ENCODE measurements at places on chromosomes 4 and X. TPM values are rescaled to one million over a fixed set of nuclear protein-coding genes. Genes with fewer than 3 reads are reported as not detected.
A peak's percentile ranks its signal among the peaks of the same experiment; 100 is the strongest.

DNA sequence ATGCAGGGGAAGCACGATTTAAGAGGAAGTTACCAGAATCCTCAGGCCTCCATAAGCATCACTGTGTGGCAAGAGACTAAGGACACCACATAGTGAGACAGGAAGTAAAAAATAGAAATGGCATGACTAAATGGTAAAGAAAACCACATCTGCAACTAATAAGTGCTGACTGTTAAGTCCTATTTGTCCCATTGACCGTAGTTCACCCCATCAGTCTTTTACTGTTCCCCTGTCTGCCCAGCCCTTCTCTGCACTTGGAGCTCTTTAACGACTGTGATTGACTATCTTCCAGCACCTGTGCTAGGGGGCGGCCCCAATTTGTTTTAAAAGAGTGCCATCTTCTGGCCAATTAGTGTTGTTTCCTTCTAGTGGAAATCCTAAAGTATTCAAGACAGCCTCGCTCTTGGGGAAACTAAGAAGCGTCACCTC is 94.2 kb downstream of the MAOA start:
- DNase-seq = peak; percentile 38

- DNase-seq = no peak
Observed at GRCh38 chr4:58587856-58588255, 1477.7 kb upstream of the IGFBP7 start.

DNA sequence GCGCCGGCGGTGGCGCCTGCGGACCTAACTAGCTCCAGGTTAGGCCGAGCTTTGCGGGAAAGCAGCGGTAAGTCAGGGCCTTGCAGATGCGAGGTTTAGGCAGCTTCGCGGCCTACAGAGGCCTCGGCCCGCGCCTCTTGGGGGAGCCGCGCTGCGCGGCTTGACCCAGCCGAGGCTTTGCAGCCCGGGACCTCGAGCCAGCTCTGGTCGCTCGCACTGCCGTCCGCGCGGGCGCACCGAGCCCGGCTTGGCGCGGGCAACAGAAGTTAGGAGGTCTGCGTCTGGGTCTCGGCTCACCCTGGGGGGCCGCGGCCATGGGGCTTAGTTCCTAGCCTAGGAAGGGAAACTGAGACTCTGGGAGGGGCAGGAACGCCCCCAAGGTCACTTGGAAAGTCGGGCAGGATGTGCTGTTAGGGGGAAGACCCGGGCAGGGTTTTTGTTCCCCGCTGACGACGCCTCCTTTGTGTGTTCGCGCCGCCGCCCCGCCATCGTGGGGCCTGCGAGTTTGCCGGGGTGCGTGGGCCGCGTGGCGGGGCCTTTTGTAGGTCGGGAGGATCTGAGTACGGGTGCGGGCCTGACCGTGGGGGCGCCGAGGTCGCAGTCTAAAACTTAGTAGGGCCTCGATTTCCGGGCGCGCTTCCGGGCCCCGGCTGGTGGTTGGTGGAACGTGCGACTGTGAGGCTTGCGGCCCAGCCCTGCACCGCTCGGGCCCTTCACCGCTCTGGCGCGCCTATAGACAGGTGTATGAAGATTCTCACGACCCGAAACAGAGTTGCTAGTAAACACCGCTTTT is 482 bp downstream of the RNF4 start:
- DNase-seq = peak; percentile 79

DNA sequence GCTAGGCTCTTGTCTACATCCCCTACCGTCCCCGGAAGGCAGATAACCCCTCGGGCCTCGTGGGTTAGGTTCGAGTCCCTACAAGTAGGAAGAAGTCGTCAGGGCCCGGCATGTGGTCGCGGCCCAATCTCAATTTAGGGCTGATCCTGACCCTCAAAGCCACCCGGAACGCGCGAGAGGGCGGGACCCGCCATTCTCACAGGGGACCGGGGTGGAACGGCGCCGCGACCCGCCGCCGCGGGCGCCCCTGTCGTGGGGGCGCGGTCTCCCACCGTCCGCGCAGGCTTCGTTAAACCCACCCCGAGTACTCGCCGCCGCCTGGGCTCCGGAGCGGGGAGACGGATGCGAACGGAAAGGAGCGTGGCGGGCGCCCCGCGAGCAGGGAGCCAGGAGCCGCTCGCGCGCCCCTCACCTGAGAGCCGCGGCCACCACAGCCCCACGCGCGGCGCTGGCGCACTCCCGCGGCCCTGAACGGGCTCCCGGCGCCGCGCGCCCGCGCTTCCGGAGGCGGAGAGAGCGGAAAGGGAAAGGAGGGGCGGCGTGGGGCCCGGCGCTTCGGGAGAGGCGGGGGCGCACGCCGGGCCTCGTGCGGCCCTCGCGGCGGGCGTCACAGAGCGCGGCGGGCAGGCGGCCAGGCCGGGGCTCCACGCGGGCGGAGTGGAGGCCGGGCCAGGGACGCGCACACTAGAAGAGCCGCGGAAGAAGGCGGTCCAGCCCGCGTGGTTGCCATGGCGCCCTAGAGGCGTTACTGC is at the start of gene CFAP97:
Gene CFAP97 (minus strand): TSS at position 515 of the 752 bp plus-strand sequence. CDS start 12,804 bp downstream, outside the sequence.
- peak; percentile 91 for DNase-seq

DNA sequence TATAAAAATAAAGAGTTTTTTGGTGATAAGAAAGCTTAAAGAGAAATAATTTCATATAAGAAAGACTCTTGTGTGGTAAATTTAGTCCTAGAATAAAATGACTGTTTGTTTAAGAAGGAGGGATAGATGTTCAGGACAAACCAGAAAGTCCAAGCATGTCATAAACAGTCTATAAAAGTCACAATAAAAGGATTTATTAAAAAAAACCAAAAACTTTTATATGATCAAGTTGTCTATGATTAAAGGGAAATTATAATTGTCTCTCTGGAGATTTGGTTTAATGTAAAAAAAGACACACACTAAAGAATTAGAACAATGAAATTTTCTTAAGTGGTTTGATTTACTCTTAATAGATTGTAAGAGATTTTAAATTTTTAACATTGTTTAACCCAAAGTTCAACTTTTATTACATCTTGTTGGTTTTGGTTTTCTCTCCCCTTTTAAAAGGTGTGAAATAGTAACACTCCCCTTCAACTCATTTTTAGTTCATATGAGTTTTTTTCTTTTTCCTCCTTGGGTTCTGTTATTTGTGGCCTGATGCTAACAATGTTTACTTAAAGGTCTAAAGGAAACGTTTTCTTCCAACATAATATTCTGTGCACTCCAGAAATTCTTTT is 89.7 kb downstream of the PDHA2 start:
- DNase-seq = no peak

GRCh38 chrX:33195698-33196097 is 15.7 kb downstream of the DMD start:
- DNase-seq = no peak

DNA sequence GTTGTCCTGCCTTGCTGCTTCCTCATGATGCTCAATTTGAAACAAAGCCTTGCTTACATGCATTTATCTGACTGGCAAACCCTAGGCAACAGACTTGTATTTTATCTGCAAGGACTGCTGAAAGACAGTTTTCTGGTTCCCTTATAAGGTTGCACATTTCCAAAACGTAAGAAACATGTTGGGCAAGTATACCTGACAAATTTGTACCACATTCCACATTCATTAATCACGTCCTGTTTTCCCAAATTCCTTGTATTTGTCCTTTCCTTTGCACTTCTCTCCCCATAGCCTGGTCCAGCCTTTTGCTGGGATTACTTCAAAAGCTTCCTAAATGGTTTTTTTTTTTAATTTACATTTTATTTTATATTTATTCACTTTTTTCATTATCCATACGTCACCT is 310.1 kb downstream of the PPP3CA start:
- DNase-seq = no peak

GRCh38 chrX:98607739-98608138 is 1724.0 kb downstream of the RPA4 start:
- DNase-seq = no peak

DNA sequence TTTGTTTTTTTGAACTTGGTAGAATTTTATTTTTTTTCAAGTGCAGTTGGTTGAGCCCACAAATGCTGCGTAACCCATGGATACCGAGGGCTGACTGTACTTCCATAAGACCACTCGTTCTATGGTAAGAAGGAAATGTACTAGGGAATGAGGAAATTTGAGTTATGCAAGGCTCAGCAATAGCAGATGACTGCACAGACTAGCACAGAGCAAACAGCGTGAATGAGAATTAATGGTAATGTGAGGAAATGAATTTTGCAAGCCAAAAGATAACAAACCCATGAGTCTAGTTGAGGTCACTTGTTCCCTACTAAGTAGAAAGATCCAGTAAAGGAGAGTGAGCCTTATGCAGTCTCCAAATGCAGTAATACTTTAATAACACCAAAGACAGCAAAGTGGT is 17.4 kb downstream of the GSPT2 start:
- DNase-seq = no peak

DNA sequence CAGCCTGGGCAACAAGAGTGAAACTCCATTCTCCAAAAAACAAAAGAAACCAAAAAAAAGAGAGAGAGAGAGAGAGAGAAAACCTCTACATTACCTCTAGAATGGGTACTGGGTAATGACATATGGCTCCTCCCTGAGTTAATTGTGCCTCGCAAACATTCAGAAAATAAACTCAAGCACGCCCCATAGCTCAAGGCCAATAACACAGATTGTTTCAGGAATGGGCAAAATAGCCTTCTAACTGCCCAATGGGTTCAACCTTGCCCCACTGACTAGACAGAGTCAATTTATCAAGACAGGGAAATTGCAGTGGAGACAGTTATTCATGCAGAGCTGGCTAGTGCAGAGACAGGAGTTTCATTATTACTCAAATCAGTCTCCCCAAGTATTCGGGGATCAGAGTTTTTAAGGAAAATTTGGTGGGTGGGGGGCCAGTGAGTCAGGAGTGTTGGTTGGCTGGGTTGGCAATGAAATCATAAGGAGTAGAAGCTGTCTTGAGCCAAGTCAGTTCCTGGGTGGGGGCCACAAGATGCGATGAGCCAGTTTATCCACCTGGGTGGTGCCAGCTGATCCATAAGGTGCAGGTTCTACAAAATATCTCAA is 25.1 kb downstream of the NIPAL1 start:
- no peak for DNase-seq

GRCh38 chr4:187550256-187550950 is 445.2 kb upstream of the ZFP42 start:
- no peak for DNase-seq

DNA sequence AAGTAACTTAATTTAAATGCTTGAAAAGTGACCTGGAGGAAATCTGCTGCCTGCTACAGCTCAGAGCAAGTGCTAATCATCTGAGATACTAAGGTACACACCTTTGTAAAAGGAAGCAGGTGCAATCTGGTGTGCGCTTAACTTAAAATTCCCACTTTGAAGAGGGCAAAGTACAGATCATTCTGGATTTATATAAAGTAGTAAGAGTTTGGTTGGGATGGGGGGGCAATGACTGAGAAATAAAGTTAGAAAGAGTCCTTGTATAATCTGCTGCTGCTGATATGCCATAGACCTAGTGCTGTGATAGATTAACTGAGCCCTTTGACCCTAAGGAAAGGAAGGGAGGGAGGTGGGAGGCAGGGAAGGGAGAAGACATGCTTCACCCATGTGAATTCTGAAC is 141.0 kb downstream of the MTNR1A start:
- no peak for DNase-seq

GRCh38 chr4:123699880-123700771 is 303.5 kb downstream of the SPRY1 start:
- DNase-seq = no peak

DNA sequence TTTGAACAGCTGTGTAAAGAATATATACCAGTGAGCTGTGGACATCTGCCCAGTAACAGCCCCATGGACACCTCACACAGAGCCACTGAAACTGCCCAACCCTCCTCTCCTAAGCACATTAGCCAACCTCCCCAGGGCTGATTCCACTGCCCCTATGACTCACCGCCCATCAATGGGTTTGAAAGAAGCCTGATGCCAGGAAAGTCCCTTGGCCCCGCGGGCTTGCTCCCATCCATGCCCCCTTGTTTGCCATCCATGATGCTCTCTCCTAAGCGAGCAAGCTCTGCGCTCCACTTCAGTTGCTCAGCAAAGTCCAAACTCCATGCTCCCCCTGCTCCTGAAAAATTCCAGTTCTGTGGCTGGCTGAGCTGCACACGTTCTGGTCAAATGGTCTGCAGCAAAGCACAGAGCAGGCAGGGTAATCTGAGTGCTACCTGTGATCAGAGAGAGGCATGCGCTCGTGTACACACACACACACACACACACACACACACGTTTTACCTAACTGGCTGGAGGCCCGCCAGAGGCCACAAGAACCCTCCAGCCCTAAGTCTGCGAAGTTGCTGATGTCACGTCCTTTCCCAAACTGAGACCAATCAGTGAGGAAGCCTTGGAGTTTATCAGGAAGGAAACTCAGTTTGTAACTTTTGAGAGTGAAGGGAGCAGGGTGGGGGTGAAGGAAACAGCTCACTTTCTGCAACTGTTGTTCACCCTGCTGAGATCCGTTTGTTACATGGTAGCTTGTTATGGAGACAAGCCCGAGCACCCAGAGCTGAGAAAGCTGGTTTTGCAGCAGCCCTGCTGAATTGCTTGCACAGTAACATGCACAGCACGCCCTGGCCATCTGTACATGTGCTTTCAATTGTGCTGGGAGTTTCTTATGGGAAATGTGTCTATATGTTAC is at the start of gene ASB9:
Gene ASB9 (minus strand): TSS at position 466 of the 904 bp plus-strand sequence. CDS start 209 bp downstream, at position 257.
- DNase-seq = peak; percentile 8

- DNase-seq = no peak
Observed at GRCh38 chr4:147516133-147516532, 35.2 kb downstream of the EDNRA start.

- peak; percentile 71 for DNase-seq
Observed at GRCh38 chrX:64394874-64395567, at the start of gene MTMR8. Gene MTMR8 (minus strand): TSS chrX:64395452. CDS start chrX:64395363, 89 bp downstream.

GRCh38 chr4:109942292-109942926 is 29.7 kb downstream of the EGF start:
- DNase-seq = no peak

- no peak for DNase-seq
Observed at GRCh38 chr4:85707611-85708010, 232.7 kb downstream of the ARHGAP24 start.

DNA sequence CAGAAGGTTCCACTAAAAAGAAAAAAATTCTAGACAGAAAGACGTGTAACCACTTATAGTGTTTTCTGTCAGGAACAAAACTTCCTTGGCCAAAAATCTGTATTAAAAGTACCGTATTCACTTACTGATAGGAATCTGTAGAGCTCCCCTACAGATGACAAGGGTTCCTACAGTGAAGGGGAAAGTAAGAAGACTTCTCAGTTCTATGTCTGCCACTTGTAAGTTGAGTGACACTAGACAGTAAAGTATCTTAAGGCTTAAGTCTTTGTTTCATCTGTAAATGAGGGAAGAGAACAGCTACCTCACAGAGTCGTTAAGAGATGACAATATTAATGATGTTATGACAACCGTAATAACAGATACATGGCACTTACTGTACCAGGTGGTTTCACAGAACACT is 3.3 kb downstream of the COQ2 start:
- no peak for DNase-seq

DNA sequence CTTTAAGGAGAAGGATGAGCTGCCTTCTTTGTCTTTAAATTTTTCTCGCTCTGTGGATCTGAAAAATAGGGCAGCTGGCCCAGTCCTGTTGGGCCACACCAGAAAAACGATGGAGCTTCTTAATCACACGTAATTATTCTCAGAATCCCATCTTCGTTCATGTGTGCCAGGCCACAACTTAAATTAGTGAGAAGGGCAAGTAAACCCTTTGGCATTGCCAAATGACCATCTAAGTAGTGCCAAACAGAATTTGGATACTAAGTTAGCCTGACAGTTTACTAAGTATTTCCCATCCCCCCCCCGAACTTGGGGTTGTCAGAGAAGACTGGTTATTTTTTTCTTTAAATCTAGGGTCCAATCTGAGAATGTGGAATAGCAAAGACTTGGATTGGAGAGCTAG is 62.0 kb downstream of the CASP3 start:
- no peak for DNase-seq

The GRIPAP1 gene
- total RNA-seq = 56.8 TPM

The CLNK gene
- total RNA-seq = 0.11 TPM

The SERTM2 gene
- total RNA-seq = not detected

The PDE6B gene
- 9.3 TPM for total RNA-seq

The TXK gene
- total RNA-seq = 6.4 TPM

The SLC25A43 gene
- total RNA-seq = 11.8 TPM

The PGRMC1 gene
- total RNA-seq = 50.6 TPM

The P2RY8 gene
- total RNA-seq = 47.1 TPM
